H9 (cell line): ENCODE measurements at places on chromosomes 2 and 18. TPM values are rescaled to one million over a fixed set of nuclear protein-coding genes. Genes with fewer than 3 reads are reported as not detected.

The ERICH2 gene
- 0.66 and 1.2 TPM in 2 replicates for total RNA-seq

The HAAO gene
- total RNA-seq, result 5.3 and 6.6 TPM in 2 replicates

The FOXI3 gene
- total RNA-seq, result 18.3 and 19.2 TPM in 2 replicates

The PTH2R gene
- total RNA-seq, result 0.20 and 0.29 TPM in 2 replicates

The KCNF1 gene
- total RNA-seq, result 3.2 and 4.8 TPM in 2 replicates

The ANO7 gene
- 3.9 and 5.2 TPM in 2 replicates for total RNA-seq

The MRPS5 gene
- total RNA-seq, result 50.9 and 51.4 TPM in 2 replicates

The DSC2 gene
- 24.9 and 26.1 TPM in 2 replicates for total RNA-seq

The MAPK4 gene
- 1.6 and 1.9 TPM in 2 replicates for total RNA-seq

The REG1B gene
- not detected in 2 replicates for total RNA-seq
